Putamen (tissue), 1 donor: ENCODE measurements at places on chromosomes 7 and 10.

DNA sequence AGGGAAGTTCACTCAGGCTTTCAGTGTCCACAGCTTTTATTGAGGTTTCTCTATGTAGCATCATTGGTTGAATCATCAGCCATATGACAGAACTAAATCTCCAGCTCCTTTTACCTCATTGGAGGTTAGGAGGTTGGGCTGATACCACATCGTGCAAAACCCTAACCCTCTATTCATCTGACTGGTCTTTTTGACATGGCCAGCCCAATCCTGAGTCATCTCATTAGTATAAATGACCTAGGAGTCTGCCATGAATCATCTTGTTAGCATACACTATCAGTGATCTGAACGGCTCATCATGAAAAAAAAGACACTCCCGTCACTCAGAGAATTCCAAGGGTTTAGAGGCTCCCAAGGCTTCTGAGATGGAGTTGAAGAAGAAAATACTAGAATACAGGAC, 669.8 kb upstream of the POT1 start:
- no peak for DNase-seq

GRCh38 chr10:10642189-10642588, 375.5 kb upstream of the CELF2 start:
- DNase-seq: no peak

- no peak for DNase-seq
Observed at GRCh38 chr10:107848726-107849360, 684.3 kb upstream of the SORCS1 start.

GRCh38 chr7:108515630-108516029, 10.3 kb downstream of the PNPLA8 start:
- no peak for DNase-seq
